ENCODE measurements at places on chromosomes 2 and 18.

DNA sequence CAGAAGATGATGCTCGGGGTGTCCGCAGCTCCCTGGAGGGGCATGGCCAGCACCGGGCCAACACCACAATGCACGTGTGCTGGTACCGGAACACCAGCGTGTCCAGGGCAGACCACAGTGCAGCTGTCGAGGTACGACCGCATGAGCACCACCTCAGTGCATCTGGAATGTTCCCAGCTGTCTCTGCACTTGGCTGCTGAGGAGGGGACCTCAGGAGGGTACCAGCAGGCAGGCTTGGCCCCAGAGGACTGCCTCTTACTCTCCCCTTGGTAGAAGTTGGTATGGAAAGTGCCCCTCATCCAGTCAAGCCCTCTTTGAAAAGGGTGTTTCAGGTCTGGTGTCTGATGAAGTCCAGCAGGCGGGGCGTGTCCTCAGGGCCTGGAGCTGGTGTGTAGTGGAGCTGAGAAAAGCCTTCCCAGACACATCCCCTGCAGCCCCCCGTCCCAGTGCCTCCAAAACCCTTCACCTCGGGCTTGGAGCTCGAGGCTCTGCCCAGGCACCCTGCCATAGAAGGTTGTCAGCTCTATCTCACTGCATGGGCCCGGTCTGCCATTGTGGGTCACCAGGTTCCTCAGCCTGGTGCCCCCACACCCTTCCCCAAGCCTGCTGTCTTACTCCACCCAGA, 16.7 kb downstream of the STK25 start:
- DNase-seq = no peak

DNA sequence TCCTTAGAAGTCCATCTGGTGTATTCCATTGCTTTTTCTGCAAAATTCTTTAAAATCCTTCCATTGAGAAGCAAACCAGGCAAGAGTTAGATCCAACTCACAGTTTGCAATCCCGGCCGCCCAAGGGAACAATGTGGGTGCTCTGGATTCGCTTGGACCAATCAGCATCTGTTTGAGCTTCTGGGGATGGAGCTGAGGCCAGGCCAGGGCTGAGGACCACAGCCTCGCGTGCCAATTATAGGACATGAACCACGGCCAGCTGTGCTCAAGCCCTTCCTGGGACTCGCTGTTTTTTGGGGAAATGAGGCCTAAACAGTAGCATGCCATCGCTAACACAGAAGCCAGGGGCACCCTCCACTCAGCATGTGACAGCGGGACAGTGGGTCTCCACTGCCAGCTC, 270.8 kb downstream of the HDAC4 start:
- no peak for DNase-seq

DNA sequence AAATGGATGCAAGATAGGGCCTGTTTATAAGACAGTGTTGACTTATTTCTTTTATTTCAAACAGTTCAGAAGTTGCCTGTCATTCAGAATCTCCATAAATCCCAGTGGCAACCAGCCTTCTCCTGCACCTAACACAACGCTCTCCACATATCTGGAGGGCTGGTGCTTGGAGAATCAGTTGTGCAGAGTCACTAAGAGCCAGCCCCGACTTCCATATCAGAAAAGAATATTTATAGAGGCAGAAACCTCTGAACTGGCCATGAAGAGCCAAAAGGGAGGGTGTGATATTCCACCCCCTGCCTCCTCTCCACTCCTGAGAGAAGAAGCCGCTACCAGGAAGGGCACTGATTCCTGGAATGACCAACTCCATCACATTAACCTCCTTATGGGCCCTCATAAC, 34.0 kb upstream of the B4GALT6 start:
- no peak for DNase-seq

- DNase-seq = no peak
Measured at GRCh38 chr18:31275722-31276463, 42.1 kb upstream of the DSG1 start.

- no peak for DNase-seq
Measured at GRCh38 chr18:5253910-5254309, 41.6 kb downstream of the ZBTB14 start.

GRCh38 chr2:120405759-120406099, 59.8 kb downstream of the INHBB start:
- DNase-seq = no peak

Measured in HFFc6 (cell line).